ENCODE measurements at places on chromosomes 1 and 21.

- DNase-seq: no peak
These were observed 42.7 kb downstream of the ITSN1 start for GRCh38 chr21:33684923-33685560.

GRCh38 chr21:29436143-29436542 lies 137.4 kb downstream of the BACH1 start:
- no peak for DNase-seq

GRCh38 chr1:46529031-46529630 lies 22.3 kb downstream of the KNCN start:
- no peak for DNase-seq

DNA sequence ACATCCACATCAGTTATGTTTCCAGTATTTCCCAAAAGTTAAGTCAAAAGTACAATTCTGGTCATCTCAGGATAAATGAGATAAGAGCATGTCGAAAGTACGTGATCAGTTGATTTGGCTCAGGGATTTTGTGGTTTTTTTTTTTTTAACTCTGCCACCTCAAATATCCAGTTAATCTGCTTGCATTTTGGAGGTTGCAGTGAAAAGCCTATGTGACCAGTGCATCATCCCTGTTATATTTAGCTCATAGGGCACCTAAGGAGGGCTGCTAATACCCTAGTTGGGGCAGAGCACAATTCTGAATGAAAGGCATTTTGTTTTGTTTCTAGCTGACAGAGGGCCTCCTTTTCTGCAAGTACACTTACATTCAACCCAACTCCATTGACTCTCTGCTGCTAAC lies 31.7 kb upstream of the RGS16 start:
- no peak for DNase-seq

DNA sequence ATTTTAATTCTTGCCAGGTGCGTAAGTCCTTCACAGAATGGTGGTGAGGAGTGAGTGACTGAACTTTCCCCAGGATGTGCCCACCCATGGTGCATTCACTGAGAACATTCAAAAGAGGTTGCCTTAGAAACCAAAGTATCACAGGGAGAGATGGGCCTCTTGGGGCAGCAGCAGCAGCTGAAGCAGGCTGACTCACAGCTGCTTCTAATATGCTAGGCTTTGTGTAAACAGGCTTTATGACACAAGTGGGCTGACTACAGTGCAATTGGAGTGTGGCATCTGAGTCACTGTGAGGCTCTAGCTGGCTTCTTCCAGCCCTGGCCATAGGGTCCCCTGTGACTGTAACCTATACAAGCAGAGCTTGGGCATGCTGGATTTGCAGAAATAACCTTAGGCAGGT lies 12.6 kb downstream of the PIGP start:
- DNase-seq: no peak

DNA sequence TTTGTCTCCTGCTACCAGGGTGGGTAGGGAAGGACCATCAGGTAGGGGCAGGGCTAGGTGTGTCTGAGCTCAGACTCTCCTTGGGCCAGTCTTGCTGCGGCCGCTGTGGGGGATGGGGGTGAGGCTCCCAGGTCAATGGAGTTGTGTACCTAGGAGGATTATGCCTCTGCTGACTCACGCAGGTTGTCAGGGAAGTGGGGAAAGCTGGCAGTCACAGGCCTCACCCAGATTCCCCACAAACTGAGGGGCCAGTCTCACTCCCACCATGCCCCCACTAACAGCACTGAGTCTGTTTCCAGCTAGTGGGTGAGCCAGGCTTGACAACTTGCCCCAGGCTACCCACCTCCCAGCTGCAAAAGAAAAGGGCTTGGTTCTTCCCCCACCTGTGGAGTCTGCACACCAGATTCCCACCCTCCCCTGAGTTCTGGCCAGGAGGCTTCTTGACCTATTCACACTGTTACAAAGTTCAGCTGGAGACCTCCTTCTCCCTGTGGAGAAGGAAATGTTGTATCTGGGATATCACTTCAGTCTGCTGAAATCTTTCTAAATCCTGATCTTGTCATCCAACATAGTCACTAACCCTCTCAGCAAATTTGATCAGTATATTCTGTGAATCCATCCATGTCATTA lies 69.2 kb upstream of the GJA8 start:
- no peak for DNase-seq

- DNase-seq: no peak
These were observed 25.0 kb downstream of the SZT2 start for GRCh38 chr1:43414634-43415223.

DNA sequence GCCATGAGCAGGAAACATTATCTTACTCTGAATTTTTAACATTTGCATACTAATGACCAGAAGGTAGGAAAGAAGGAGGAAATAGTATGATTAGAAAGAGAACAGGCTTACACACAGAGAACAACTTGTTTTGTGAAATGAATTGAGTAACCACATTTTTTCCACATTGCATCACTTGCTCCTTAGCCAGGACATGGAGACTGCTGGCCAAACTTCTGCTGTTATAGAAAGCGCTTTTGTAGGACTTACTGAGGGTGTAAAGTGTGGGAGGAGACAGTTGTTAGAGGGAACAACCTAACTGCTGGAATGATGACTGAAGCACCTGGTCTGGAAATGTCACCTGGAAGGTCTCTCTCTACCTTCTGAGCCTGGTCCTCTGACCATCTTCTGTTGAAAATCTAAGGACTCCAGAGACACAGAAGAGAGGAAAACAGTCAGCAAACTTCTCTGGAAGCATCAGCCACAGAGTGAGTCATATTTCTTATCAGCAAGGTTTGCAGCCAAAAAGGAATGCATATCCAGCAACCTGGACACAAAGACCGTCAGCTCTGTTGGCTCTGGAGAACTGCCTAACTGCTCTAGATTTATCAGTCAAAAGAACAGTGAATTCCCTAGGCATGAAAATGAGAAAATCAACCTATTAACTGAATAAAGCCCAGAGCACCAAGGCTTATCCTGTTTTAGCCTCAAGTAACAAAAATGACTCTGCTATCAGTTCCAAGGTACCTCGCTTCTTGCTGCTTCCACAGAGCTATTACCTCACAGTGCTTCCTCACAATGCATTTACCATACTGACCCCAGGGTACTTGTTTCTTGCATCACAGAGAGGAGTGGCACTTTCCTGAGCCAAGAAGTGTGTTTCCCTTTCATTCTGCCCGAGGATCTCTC lies 88.0 kb upstream of the SLFNL1 start:
- no peak for DNase-seq

GRCh38 chr1:234913771-234914170 lies 214.9 kb downstream of the TOMM20 start:
- DNase-seq: no peak

DNA sequence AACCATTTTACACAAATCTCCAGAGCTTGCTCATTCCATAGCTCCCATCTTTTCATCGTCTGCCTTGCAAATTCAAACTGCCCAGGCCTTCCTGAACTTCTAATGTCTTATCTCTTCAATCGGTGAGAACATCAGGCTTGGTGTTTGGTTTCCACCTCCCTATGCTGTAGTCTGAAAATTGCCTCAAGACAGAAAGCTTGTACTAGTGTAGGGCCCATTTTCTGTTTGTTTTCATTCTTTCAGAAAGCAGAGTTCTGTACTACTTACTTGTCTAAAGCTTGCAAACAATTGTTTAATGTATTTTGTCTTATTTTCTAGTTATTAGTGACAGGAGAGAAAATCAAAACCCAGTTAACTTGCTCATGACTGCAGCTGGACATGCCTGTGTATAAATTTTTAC lies 16.8 kb downstream of the HOOK1 start:
- no peak for DNase-seq

DNA sequence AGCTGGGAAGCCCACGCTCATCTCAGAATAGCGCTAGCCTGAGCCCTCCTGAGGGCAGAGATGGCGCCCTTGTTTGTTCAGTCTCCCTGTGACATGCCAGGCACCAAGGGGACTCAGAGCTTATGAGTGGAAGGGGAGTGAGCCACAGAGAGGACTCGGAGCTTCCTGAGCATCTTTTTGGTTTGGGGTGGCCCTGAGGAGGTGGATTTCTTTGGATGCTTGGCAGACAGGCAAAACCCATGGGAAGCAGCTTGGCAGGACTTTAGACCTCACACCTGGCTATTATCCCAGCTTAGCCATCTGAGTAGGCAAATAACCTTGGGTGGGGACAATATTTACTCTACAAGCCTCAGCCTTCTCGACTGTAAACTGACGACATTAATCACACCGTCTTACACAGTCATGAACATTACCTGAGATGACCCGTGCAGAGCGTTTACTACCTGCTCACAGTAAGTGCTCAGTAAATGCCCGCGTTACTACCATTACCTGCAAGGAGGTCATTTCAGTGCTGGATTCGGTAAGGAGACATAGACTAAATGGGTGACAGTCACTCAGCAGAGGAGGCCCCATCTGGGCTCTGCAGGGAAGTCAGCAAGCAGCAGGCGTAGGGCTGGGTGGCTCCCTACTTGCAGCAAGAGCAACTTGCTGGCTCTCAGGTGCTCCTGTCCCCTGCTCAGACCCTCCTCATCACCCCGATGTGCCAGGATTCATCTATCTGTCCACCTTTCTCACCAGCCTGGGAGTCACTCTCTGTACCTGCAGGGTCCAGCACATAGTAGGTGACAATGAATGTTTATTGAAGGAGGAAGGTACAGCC lies 54.9 kb downstream of the KLHDC7A start:
- DNase-seq: no peak

DNA sequence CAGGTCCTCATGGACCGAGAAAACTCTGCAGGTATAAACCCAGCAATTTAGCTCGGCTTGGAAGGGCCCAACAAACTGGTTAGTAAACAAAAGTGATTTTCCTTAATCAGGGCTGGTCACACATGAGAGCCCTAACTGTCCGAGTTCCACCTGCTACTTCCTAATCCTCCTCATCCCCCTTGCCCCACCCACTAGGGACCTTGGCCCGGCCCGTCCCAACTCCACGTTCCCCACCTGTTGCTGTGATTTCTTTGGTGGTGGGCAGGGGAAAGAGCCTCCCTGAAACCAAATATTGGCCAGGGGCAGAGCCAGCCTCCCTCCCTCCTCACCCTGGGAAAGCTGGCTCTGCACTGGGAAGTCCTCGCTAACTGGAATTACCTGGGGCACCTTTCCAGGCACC lies 304.2 kb upstream of the PROX1 start:
- no peak for DNase-seq

DNA sequence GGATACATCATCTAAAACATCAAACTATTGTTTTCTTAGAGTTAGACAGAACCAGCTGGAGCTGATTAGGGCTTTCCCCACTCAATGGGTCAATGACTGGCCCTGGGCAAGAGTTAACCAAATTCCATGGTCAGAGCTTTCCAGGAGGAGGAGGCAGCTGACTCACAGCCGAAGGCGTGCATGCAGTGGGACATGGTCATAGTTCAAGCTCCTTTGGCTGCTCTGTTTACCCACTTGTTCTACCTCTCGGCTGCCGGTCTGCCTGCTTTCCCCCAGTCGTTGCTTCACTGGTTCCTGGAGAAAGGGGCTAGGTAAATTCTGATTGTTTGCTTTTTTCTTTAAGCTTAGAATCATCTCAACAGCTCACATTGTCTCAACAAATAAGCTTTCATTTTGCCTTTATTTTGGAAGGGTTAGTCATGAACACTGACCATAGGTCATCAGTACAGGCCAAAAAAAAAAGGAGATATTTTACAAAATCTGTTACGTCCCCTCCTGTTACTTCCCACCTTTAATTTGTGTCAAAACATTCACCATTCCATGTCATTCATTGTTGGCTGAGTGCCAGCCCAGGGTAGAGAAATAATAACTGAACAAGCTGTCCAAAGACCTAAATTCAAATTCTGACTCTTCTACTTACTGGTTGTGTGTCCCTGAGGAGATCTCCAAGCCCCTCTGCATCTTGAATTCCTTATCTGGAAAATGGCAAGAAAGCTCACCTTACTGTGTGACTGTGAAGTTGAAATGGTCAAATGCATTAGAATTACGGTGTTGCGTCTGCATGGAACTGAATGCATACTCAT lies 12.0 kb downstream of the MAB21L3 start:
- no peak for DNase-seq

DNA sequence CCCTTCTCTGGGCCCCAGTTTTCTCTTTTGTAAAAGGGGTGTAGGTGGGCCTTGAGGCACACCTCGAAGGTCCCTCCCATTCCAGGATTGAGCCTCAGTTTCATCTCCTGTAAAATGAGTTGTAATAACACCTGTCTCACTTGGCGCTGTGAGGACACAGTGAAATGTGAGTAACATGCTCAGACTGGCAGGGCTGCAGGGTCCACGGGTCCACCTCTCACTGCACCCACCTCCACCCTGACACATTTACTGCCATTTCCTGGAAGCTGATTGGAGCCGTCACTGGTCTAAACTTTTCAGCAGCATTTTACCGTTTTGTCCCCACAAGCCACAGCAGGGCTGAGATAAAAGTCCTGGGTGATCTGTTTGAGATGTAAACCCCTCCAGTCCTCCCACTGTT lies 398.0 kb downstream of the PTPRU start:
- no peak for DNase-seq

GRCh38 chr1:227895828-227896685 lies 51.7 kb downstream of the WNT9A start:
- DNase-seq: no peak

- DNase-seq: peak; percentile 78
These were observed 1.1 kb downstream of the PIK3CD start for GRCh38 chr1:9652379-9653209.

DNA sequence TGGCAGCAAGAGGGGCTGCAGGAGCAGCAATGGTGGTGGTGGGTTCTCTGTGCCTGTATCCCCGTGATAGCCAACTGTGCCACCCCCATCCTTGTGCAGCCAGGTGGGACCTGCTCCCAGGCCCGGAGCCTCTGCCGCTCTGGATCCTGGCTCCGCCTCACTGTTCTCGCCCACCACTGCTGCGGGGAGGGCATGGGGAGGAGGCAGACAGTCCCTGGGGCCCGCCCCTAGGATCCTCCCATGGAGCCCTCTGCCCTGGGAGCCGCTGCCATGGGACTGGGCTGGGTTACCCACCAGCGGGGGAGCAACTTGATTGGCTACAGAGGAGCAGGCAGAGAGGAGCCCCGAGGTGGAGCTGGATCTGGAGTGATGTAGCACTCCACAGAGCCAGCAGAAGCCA lies 31.6 kb downstream of the CD1D start:
- no peak for DNase-seq

GRCh38 chr1:165508291-165508690 lies 35.5 kb upstream of the LRRC52 start:
- no peak for DNase-seq

DNA sequence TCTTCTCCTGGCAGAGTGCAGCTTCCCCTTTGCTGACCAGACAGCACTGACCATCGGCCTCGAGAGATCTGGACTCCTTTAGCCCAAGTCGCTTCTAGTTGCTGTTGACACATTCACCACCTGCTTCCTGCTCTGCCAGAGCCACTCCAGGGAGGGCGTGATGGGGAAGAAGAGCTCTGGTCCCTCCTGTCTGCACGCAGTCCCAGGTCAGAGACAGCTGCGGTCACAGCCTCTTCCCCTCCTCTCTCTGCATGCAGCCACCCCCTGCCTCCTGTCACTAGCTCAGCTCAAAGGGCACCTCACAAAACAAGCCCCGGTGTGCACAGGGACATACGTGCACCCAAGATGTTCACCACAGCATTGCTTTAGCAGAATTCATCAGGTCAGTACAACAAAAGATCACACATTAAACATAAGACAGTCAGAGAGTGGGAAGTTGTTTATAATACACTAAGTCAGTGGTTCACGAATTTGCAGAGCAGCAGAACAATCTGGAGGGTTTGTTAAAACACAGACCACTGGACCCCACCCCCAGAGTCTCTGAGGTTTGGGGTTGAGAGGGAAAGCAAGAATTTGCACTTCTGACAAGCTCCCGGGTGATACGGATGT lies 132.9 kb downstream of the SYF2 start:
- DNase-seq: peak; percentile 52

GRCh38 chr1:205692423-205692822 lies 12.1 kb upstream of the SLC45A3 start:
- DNase-seq: no peak
